ENCODE measurements at places on chromosomes 2 and 18.

GRCh38 chr2:169877398-169877797 lies 50.1 kb downstream of the UBR3 start:
- DNase-seq: no peak

- no peak for DNase-seq
Observed at GRCh38 chr2:188050726-188051125, 240.9 kb upstream of the GULP1 start.

DNA sequence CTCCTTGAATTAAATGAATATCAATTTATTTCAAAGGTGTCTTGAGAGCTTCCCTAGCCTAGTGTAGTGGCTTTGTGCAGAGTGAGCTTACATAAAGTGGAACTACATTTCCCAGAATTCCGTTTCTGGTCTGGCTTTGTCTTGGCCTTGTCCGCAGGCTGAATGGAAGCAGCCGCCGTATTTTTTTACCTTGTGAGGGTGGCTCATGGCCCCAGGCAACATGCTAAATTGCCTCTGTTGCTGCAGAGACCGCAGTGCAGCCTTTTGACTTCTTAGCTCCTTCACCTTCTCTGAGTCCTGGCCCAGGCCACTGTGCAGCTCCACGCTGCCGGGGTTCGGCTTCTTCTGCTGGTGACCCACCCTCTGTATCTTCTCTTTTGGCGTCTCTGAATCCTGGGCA lies 114.8 kb upstream of the SLC38A11 start:
- DNase-seq: no peak

DNA sequence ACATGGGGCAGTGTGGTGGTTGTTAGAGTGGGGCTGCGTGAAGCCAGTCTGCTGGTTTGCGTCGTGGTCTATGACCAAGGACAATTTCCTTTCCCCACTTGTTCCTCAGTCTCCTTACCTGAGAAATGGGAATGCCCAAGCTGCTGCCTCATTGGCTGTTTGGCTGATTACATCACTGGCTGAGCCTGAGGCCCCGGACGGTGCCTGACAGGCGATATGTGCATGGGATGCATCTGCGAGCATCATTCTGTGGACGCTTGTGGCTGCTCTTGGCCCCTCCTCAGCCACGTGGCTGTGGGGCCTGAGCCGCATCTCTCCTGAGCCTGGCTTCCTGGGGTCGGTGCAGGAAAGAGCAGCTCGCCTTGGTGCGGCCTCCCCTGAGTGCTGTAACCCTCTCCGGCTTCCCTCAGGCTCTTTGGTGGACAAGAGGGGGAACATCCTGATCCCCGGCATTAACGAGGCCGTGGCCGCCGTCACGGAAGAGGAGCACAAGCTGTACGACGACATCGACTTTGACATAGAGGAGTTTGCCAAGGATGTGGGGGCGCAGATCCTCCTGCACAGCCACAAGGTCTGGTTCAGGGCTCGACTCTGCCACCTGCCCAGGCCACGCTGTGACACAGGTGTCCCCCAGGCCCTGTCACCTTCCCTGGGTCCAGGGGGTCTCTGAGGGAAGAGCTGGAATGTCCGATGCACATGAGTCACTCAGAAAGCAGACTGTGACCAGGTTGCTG lies 17.2 kb downstream of the CNDP2 start:
- DNase-seq: no peak

- DNase-seq: no peak
Observed at GRCh38 chr2:221569871-221570270, 2.2 kb downstream of the EPHA4 start.

DNA sequence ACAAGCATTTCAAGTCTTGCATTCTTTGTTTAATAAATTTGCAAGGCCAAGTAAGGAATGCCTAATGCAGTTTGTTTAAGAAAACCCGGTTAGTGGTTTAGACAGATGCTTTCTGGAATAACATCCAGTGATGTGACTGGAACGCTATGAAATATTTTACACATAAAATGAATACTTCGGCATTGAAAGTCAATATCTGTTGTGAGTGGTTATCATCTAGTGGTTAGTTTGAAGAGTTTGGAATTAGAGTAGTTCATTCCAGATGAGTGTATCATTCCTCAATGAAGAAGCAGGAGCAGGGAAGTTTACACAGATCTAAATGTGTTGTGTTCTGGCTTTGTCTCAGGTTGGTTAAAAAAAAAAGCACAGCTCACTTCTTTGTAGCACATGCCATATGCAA lies 608.0 kb upstream of the PIK3C3 start:
- DNase-seq: no peak

GRCh38 chr2:72330652-72331051 lies 183.0 kb upstream of the CYP26B1 start:
- DNase-seq: no peak

- no peak for DNase-seq
Observed at GRCh38 chr2:174877751-174878150, 113.5 kb upstream of the CHRNA1 start.

DNA sequence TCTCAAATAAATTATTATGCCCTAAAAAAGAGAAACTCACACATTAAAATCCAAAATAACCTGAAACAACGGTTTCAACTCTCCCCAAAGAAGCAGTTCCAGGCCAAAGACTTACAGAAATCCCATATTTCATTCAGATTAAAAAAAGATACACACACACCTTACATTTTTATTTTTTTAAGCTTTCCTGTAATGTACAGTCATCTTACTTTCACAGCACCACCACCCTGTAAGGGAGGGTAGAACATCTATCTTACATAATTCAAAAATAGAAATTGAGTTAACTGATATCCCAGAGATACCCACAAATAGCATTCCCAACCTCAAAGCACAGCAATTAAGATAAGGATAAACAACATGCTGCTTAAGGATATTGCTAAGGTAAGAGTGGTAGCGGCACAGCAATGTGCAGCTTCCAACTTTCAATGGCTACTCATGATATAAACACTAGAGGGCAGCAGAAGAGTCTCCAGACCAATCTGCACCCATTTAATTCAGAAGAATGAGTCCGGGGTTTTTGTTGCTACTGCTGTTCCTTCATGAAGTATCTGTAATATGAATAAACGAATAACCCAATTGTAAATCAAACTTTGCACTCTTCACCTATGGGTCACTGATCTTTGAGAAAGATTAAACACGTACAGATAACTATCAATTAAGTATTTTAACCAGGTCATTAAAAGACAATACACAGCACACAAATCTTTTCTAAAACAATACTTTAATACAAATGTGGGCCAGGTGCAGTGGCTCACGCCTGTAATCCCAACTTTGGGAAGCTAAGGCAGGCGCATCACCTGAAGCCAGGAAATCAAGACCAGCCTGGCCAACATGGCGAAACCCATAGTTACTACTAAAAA lies 11.3 kb downstream of the GFPT1 start:
- no peak for DNase-seq

DNA sequence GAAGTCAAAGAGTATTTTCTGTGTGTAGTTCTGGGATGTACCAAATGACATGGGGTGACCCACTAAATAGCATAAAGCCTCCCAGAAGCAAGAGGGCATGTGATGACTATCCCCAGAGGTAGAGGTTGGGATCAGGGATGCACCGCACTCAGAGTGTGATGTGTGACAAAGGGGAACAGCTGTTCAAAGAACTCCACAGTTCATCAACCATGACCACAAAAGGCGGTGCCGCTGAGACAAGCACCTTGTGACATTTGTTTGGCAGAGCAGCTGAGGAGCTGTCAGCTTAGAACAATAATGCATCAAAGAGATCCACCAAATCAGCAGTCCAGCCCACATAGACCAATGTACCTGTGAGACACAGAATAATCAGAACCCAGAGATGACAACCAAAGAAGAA lies 81.3 kb downstream of the VWC2L start:
- no peak for DNase-seq

DNA sequence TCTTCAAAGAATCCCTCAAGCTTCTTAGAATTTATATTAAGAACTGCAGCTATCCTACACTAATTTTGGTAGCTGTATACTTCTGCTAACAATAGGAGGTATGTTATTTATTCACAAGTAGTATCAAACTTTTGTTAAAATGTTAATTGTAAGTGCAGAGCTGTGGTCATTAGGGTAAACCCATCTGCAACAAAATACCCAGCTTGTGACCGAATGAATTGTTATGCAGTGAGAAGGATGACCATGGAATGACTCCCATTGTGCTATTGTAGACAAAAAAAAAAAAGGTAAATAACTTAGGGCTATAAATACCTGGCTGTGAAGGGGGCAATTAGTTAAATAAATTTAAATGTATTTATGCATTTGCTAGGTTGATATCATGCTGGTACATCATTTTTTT lies 186.1 kb downstream of the ADCYAP1 start:
- no peak for DNase-seq

DNA sequence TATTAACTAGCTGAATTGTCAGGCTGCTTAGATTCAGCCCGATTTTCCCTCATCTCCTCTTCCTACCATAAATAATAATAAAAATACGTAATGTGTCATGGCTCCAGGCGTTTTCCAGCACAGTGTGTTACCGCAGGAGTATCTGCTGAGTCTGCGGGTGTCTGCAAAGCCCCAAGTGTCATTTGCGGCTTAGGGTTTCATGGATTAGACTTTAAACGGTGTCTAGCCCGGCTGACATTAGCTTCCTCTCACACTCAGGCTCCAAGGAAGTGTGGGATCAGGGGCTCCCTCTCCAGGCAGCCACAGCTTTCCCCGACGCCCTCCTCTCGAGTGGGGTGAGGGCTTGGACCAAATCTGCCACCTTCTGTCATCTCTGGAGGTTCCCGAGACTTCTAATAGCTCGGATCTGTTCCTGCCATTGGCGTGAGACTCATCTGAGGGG lies 14.1 kb upstream of the HOXD1 start:
- DNase-seq: no peak

GRCh38 chr2:229409751-229410181 lies 138.7 kb upstream of the PID1 start:
- DNase-seq: no peak

- no peak for DNase-seq
Observed at GRCh38 chr2:224659714-224660113, 56.5 kb downstream of the CCDC195 start.

- no peak for DNase-seq
Observed at GRCh38 chr2:224027070-224027469, 12.0 kb downstream of the SERPINE2 start.

GRCh38 chr2:209095432-209095831 lies 328.4 kb upstream of the MAP2 start:
- DNase-seq: no peak

GRCh38 chr18:9757827-9758621 lies 49.9 kb downstream of the RAB31 start:
- DNase-seq: no peak

- no peak for DNase-seq
Observed at GRCh38 chr2:9144617-9145016, 62.0 kb upstream of the ASAP2 start.

GRCh38 chr2:26848336-26849055 lies 564 bp downstream of the DPYSL5 start:
- no peak for DNase-seq

DNA sequence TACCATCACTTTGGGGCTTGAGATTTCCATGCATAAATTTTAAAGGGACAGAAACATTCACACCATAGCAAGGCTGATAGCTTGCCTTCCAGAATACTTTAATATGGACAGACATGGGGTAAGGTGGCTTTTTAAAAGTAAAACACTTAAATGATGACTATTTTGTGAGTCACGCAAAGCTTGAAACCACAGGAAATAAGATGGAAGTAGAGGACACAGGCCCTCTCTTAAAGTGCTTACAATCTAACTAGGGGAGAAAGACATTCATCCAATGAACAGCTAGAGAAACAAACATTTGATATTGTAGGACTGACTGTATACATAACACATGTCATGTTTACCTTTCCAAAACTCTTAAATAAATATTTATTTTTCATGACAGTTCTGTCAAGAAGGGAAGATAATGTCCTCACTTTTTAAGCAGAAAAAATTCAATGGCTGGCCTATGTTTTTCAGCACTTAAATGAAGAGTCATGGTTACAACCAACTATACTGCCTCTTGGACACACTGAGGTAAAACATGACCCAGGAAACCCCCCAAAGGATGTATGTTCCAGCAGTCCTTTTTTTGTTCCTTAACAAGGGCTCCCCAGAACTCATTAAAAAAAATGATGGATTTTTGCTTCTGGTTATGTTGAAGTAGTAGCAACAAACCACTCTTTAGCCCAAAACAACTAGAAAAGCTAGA lies 120.0 kb upstream of the RBMS1 start:
- no peak for DNase-seq

GRCh38 chr2:42754776-42755140 lies 9.2 kb downstream of the OXER1 start:
- no peak for DNase-seq

DNA sequence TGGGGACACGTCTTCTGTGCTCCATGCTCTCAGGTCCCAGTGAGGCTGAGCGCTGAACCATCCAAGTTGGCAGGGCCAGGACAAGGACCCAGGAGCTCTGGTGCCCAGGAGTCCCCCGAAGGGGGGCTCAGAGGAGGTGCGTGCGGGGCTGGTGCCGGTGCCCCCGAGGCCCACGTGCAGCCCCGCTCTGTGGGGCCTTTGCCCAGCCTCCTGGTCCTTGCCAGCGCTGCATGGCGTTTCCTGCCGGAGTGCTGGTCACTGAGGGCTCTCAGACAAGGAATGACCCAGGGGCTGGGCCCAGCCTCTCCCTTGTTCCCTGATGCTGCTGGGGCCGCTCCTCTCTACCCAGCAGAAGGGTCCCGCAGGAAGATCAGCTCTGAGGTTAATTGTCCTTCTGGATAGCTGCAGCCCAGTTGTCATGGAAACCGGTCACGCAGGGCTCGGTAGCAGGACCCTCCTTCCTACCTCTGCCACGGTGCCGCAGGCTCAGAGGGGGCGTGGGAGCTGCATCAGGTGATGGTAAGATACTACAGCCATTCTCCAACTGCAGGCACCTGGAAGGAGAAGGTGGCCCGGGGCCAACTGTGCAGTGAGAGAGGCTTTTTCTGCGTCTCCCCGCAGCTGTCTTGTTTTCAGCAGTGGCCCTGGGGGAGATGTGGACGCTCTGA lies 64.5 kb downstream of the RRM2 start:
- no peak for DNase-seq

GRCh38 chr18:57432751-57433400 lies 2.3 kb upstream of the ONECUT2 start:
- no peak for DNase-seq

GRCh38 chr18:50619861-50620275 lies 60.0 kb downstream of the MAPK4 start:
- no peak for DNase-seq

- DNase-seq: no peak
Observed at GRCh38 chr2:57516698-57517340, 529.8 kb upstream of the VRK2 start.

- no peak for DNase-seq
Observed at GRCh38 chr2:178266445-178266844, 72.1 kb downstream of the OSBPL6 start.

DNA sequence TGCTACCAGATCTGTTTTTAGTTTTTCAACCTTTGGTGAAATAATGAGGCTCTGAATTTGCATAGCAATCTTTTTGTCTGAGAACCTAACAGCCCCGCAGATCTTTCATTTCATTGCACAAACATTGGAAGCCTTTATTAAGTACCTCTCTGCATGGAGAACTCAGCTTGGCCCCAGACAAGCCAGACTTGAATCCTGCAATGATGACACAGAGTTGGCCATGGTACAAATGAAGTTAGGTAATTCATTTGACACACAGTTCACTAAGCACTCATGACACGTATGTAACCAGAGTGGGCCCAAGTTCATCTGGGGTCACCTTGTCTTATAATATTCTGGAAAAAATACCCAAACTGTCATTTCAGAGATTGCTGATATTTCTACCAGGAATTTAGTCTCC lies 439.1 kb upstream of the ID2 start:
- DNase-seq: no peak

- no peak for DNase-seq
Observed at GRCh38 chr2:48397281-48397680, 132.7 kb upstream of the STON1 start.

- no peak for DNase-seq
Observed at GRCh38 chr18:32156855-32157254, 33.0 kb upstream of the MEP1B start.

GRCh38 chr2:15708865-15709820 lies 117.5 kb downstream of the DDX1 start:
- DNase-seq: no peak

Data from stimulated activated CD8-positive, alpha-beta memory T cell treated with anti-CD3 and anti-CD28 coated beads, Interleukin-15, amount 100 ng/mL, for 24 hours (primary cell).